ENCODE measurements at places on chromosomes 12 and 14. TPM values are rescaled to one million over a fixed set of nuclear protein-coding genes. Genes with fewer than 3 reads are reported as not detected.

PLD4 gene
- total RNA-seq: not detected

ARMH4 gene
- total RNA-seq: 3.6 TPM

C12orf54 gene
- not detected for total RNA-seq

TAS2R20 gene
- 4.4 TPM for total RNA-seq

SERPINA5 gene
- total RNA-seq: 2.0 TPM

B4GALNT3 gene
- total RNA-seq: not detected

ETFRF1 gene
- total RNA-seq: 35.5 TPM

AQP2 gene
- total RNA-seq: not detected

BCAT1 gene
- total RNA-seq: 37.2 TPM

ACVR1B gene
- 14.8 TPM for total RNA-seq

SLC25A47 gene
- total RNA-seq: not detected

RNF212B gene
- not detected for total RNA-seq

OTOGL gene
- total RNA-seq: 0.51 TPM

CD163 gene
- total RNA-seq: 469 TPM

OAS1 gene
- total RNA-seq: 104 TPM

Measured in subcutaneous adipose tissue (tissue), 4 donors.